ENCODE measurements at places on chromosomes 16 and 17.

DNA sequence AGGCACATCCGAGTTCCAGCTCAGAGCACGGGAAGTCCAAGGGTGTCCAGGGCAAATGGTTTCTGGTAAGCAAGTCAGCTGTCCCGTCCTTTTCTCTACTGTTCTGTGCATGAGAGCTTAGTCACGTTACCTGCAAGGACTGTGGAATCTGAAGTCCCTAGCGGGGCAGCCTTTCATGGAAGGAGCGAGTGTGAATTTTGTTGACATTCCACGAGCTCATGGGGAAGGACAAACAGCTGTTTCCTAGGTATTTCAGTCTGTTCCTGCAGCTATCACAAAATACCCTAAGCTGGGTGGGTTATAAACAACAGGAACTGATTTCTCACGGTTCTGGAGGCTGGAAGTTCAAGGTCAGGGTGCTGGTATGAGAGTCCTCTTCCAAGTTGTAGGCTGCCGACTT is 109.2 kb downstream of the SDR42E1 start:
- no peak for DNase-seq

- DNase-seq, result peak; percentile 57
Observed at GRCh38 chr16:84532291-84532724, 27.8 kb upstream of the MEAK7 start.

DNA sequence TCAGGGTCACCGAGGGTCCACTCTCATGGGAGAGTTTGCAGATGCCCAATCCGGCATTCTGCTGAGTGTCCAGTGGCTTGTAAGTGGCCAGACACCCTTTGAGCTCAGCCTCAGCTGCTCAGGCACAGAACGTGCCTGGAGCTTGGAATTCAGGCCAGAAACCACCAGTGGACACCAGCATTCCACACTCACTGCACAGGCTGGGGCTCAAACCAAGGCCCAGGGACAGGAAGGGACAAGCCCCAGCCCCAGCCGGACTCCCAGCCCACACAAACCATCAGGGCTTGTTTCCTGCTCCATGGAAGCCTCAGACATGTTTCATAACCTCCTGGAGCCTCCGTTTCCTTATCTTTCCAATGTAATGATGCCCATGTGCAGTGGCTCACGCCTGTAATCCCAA is 5.0 kb upstream of the NPRL3 start:
- no peak for DNase-seq

- no peak for DNase-seq
Observed at GRCh38 chr17:67403065-67403464, 26.0 kb downstream of the PITPNC1 start.

GRCh38 chr17:58052945-58053715 is 30.1 kb upstream of the DYNLL2 start:
- DNase-seq, result no peak

DNA sequence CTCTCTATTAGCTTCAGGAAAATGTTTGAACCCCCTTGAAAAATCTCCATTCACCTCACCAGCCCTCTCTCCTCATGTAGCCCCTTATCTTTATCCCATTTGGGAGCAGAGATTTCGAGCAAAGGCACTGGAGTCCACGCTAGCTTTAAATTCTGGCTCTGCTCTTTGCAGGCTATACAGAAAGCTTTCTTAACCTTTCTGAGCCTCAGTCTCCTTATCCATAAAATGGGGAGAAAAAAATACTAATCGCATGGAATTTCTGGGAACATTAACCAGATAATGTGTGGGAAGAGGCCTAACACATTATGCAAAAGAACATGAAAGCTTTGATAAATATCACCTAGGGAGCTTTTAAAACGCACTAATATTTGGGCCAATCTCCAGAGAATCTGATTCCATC is 476.3 kb upstream of the CDH5 start:
- no peak for DNase-seq

- peak; percentile 83 for DNase-seq
Observed at GRCh38 chr17:39653662-39654331, 11.4 kb upstream of the TCAP start.

DNA sequence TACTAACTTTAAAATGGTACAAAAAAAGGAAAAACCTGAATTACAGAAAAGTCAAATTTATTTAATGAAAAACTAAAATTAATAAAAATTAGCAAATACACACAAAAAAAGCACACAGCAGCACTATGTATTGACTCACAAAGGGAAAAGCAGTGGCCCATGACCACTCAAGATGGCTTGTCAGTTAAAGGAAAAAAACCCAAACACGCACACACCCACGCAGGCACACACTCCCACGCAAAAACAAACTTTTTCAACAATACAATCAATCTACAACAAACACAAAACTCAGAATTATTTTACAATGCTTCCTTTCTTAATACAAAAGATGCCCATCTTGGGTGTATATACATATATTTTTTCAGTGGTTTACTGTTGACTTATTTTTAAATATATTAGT is 24.2 kb downstream of the SIAH1 start:
- no peak for DNase-seq

- no peak for DNase-seq
Observed at GRCh38 chr16:77937473-77938149, 84.7 kb upstream of the CLEC3A start.

DNA sequence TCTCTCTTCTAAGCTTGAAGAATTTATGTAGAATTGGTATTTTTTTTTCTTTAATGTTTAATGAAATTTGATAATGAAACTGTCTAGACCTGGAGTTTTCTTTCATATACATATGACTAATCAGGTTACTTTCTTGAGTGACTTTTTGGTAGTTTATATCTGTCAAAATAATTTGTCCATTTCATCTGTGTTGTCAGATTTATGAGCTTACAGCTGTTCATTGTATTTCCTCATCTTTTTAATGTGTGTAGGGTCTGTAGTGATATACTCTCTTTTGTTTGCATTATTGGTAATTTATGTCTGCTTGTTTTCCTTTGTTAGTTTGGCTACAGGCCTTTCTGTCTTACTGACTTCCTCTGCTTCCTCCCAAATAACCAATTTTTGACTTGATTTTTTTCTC is 55.7 kb downstream of the TAOK1 start:
- no peak for DNase-seq

DNA sequence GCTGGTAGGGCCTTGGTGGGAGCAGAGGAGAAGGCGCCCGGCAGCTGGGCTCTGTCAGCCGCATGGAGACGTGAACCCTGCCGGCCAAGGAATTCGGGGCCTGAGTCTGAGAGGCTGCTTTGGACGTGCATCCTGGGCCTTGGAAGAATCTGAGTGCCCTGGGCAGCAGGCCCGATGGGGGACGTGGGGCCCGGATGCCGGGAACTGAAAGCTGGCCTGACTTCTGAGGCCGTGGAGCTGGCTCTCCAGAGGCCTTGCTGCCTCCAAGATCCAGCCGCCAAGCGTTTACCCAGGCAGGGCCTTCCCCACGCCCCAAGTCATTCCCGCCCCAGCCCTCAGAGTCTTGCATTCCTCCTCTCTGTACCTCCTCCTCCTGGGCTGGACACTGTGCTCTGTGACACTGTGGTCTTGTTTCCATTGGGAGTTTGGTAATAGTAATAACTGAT is 37.2 kb downstream of the NKD1 start:
- DNase-seq, result no peak

DNA sequence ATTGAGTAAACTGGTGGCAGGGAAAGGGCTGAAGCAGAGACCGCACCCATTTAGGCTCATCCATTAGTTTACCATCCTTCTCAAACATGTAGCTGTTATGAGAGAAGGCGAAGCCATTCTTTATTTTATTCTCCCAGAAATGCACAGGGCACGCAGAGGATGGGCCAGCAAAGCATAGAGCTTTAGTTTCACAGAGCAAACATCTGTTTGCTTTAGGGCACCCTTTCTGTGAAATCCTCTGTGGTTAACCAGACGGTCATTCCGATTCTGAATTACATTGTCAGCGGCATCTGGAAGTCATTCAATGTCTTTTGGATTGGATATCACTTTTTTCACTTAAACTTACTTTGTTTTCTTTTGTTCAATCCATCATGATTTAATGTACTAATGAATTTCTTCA is 96.0 kb downstream of the TOX3 start:
- no peak for DNase-seq

- DNase-seq, result no peak
Observed at GRCh38 chr17:27469256-27469655, 13.0 kb downstream of the KSR1 start.
